ENCODE measurements at places on chromosomes 6 and 20.

GRCh38 chr6:46510651-46511050, 19.4 kb upstream of the RCAN2 start:
- no peak for DNase-seq

GRCh38 chr6:83822629-83823169, 30.5 kb upstream of the RIPPLY2 start:
- no peak for DNase-seq

DNA sequence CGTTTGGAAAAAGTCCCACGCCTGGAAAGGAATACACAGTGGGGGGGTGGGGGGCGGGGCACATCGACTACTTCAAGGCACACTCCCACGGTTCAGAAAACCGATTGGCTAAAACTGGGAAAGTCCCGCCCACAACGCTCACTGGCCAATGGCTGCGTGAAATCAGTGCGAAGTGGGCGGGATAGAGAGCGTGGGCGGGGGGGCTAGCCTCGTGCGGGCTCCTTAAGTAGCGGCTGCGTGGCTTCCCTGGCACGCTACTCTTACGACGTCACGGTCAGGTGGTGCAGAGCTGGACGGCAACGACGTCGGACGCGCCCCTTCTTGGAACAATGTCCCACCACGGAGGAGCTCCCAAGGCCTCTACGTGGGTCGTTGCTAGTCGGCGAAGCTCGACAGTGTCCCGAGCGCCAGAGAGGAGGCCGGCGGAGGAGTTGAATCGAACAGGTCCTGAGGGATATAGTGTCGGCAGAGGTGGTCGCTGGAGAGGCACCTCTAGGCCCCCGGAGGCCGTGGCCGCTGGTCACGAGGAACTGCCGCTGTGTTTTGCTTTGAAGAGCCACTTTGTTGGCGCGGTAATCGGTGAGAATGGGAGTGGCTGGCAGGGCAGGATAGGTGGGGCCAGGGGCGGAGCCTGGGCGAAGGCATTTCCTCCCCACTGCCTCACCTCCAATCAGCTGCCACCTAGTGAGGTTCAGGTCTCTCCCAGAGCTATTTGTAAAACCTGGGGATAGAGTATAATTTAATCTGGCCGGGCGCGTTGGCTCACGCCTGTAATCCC, at the start of gene DDX43:
Gene DDX43 (plus strand): TSS at position 252 of the 778 bp plus-strand sequence. CDS start 78 bp downstream, at position 330.
- no peak for DNase-seq

GRCh38 chr20:57071954-57072583, 194.4 kb downstream of the BMP7 start:
- DNase-seq = no peak

DNA sequence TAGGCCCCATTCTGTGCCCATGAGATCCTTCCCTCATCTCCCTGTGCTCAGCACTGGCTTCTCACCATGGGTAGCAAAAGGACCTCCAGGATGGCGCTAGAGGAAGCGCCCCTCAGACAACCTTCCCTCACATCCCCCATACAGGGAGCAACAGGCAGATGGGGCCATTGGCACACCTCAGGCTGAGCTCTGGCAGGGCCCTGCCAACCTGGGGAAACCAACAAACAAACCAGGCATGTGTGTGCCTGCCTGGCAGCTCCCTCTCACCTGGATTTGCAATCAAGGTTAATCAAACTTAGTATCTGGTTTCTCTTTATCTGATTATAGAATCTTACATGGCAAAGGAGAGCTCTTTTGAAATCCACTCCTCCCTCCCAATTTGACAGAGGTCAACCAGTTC, 134.9 kb downstream of the SLC23A2 start:
- DNase-seq = no peak

DNA sequence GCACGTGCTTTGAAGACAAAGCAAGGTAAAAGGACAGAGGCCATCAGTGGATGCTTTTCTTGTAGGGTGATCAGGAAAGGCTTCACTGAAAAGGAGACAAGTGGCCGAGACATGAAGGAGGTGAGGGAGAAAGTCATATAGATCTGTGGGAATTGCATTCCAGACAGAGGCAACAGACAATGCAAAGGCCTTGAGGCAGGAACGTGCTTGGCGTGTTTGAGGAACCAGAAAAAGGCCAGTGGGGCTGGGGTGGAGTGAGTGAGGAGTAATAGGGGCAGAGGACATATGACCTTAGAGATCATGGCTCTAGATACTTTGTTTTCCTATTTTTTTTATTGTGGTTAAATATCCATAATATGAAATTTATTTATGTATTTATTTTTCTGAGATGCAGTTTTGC, 10.5 kb upstream of the SALL4 start:
- DNase-seq = no peak

- no peak for DNase-seq
Observed at GRCh38 chr6:155310596-155310995, 3.7 kb downstream of the TFB1M start.

- DNase-seq = no peak
Observed at GRCh38 chr6:161407115-161407514, 133.3 kb upstream of the AGPAT4 start.

- DNase-seq = no peak
Observed at GRCh38 chr20:21272679-21273078, 30.5 kb upstream of the XRN2 start.

GRCh38 chr20:52799130-52799529, 173.0 kb upstream of the TSHZ2 start:
- no peak for DNase-seq

DNA sequence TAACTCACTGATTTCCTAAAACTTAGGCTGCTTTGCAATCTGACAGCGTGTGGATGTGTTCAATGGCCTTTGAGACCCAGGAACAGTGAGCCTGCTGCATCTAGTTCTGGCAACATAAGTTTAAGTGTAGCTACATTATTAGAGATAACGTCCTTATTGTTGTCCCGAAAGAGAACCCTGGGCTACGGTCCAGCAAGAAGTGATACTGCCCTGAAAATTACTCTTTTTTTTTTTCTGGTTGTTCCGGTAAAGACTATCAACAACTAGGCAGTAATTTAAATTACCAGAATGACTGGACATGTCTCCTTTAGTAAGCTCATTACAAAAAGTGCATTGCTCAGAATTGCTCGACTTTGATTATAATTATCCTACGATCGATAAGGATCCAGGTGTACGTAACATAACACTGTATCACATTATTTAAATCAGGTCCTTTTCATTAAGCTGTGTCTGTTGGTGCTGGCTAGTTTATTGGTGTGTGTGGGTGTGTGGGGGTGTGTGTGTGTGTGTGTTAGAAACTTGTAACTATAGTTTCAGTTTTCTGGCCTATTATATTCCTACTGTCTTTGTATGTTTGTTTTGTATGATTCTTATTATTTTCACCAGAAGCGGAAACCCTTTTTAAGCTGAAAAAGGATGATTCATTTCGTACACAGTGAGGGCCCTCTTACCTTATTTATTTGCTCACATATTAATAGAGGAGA, 3.0 kb downstream of the TSHZ2 start:
- DNase-seq = no peak

- no peak for DNase-seq
Observed at GRCh38 chr6:42251911-42252637, 34.4 kb upstream of the MRPS10 start.

- DNase-seq = no peak
Observed at GRCh38 chr20:48594533-48594932, 233.3 kb downstream of the PREX1 start.

DNA sequence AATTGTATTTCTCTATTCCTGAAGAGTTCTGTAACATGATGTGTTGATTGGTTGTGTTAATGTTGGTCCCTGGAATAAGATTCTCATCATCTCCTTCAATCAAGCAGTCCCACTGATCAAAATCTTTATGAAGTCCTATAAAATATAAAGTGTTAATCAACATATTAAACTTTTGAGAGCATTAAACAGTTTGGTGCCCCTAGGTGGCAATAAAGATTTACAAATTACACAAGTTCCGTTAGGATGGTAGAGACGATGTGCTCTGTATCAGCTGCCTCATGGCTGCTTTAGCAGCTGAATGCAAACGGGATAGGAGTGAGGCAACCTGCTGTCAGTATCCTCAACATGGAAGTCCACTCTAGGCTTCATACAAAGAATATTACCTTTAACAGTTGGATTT, 16.9 kb downstream of the TDRD6 start:
- no peak for DNase-seq

DNA sequence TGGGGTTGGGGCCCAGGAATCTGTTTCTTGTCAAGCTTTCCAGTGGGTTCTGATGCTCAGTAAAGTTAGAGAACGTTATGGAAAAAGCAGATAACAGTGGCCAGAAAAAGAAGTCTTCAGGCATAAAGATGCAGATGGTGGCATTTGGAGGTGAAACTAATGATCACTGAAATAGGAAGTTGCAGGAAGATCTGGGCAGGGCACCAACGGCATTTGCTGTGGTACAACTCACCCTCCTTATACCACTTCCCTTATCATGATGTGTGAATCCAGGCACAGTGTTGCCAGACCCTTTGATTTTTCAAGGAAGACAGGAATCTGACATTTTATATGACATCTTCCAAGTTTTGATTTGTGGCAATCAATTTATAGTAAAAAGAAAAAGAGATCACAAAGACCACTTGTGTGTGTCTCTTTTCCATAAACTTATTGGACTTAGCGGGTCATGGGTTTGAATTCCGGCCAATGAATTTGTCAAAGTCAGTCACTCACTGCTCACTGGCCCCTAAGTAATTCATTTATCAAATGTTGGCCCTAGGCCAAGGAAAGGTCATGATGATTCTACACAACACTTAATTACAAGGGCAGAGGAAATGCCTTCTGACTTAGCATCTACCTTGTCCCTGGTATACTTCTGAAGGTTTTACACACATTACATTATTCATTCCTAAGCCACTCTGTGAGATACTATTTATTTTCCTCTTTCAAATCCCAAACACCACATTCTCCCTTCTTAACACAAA, 37.6 kb downstream of the LAMP5 start:
- DNase-seq = no peak

DNA sequence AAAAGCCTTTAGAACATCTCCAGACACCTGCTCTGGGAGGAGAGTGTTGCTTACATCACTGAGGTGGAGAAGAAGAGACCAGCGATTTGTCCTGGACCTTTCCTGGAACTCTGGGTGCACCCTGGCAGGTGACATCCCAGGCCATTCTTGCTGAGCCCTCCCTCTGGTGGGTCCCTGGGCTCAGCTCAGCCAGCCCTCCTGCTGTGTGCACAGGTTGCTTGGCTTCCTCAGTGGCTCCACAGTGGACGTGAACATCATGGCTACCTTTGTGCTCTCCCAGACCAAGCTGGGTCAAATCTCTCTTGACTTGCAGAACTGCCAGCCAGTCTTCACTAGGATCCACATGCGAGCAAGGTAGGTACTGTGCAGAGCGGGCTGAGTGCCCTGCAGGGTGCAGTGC, 19.9 kb upstream of the BPIFA2 start:
- DNase-seq = no peak

DNA sequence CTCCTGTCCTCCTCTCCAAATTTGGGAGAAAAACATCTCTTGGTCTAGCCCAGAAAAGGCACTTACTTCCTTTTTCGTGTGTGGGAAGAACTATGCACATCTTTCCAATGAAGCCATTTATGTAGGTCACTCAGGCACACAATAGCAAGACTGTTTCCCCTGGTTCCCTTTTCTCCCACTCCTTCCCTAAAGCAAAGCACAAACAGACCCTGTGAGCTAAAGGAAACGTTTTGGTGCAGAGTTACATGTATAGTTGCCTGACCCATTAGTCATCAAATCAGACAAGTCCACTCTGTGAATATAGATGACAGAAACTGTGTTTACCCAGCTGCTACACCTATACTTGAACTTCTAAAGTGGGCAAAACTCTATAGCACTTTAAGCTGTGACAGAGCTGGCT, 474.6 kb downstream of the COL12A1 start:
- no peak for DNase-seq

DNA sequence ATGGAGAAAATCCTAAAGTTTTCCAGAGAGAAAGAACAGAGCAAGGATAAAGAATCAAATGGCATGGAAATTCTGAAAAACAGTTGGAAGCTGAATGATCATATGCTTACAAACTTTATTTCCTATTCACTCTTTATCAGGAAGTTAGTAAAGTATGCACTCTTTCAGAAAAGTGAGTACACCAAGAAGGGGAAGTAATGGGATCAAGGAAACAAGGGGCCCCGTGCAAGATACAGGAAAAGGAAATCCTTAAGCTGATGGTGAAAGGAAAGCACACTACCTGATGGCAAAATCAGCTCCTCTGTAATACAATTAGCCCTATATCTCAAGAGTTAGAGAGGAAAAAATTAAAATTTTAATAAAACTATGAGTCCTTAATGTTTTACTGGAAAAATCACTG, 14.0 kb downstream of the CALHM6 start:
- no peak for DNase-seq

GRCh38 chr6:51199105-51199552, 380.5 kb downstream of the TFAP2B start:
- DNase-seq = no peak

GRCh38 chr6:43173591-43174262, 2.7 kb downstream of the SRF start:
- no peak for DNase-seq

- DNase-seq = no peak
Observed at GRCh38 chr6:15131234-15131633, 114.6 kb upstream of the JARID2 start.

- DNase-seq = no peak
Observed at GRCh38 chr6:39074486-39074885, 25.9 kb downstream of the GLP1R start.

DNA sequence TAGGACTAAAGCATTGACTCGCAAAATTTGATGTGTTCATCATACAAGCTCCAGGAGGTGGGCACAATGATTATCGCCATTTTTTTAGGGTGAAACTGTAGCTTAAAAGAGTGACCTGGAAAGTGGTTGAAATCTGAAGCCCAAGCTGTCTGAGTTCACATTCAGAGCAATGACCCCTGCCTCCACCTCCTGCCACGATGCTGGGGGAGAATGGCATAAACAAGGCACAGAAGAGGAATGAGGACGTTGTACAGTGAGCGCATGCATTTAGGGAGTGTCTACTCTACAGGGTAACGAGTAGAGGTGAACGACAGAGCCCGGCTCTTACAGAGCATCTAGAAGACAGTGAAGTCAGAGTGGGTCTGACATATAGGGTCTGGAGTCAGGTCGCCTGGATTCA, 37.2 kb downstream of the CNKSR3 start:
- no peak for DNase-seq

DNA sequence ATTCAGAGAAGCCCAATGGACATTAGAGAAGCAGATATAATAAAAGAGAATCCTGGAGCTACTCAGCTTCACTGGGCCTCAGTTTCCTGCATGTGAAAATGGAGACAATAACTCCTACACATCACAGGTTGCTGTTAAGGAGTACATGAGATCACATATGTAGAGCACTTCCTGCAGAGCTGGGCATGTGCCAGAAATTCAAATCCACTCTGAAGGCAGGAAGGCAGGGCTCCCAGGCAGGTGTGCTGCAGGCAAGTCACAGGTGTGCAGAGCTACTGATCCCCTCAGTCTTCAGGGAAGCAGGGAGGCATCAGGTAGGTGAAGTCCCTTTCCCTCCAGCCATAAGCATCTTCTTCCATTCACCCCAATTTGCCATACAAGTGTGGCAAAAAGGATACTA, 48.0 kb downstream of the DST start:
- no peak for DNase-seq

GRCh38 chr6:96963809-96964208, 39.3 kb downstream of the KLHL32 start:
- DNase-seq = no peak
